ENCODE measurements at places on chromosomes 3 and 15.

GRCh38 chr15:27806396-27806795, 292.7 kb downstream of the OCA2 start:
- no peak for DNase-seq

GRCh38 chr15:69290346-69291164, 8.2 kb upstream of the PAQR5 start:
- DNase-seq = peak; percentile 39

DNA sequence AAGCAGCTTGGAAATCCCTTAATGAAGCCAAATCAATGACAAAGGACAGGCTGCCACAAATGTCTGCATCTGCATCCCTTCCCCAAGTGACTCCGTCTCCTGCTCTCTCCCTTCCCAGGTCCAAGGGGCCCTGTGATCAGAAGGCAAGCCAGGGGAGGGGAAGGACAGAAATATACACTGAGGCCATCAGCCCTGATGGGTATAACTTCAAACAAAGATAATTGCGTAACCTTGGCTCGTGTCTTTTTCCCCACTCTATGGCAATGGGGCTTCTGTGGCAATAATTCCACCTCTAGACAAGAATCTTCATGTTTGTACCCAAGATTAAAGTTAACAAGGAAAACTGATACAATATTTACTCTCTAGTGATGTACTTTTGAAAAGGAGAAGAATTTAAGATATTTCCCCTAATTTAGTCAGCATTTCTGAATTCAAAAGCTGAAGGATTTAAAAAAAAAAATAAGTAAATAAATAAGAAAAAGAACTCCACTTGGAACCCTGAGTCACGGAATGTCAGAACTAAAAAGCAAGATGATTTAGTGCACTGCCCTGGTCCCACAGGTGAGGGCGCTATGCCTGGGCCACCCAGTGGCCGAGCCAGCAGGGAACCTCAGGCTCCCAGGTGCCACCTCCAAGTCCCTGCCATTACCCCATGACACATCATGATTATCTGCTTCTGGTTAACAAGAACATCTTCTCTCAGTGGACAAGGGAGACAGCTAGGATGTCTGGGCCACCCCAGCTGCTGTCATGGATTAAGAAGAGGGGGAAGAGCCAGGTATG, 154.5 kb downstream of the STT3B start:
- no peak for DNase-seq

DNA sequence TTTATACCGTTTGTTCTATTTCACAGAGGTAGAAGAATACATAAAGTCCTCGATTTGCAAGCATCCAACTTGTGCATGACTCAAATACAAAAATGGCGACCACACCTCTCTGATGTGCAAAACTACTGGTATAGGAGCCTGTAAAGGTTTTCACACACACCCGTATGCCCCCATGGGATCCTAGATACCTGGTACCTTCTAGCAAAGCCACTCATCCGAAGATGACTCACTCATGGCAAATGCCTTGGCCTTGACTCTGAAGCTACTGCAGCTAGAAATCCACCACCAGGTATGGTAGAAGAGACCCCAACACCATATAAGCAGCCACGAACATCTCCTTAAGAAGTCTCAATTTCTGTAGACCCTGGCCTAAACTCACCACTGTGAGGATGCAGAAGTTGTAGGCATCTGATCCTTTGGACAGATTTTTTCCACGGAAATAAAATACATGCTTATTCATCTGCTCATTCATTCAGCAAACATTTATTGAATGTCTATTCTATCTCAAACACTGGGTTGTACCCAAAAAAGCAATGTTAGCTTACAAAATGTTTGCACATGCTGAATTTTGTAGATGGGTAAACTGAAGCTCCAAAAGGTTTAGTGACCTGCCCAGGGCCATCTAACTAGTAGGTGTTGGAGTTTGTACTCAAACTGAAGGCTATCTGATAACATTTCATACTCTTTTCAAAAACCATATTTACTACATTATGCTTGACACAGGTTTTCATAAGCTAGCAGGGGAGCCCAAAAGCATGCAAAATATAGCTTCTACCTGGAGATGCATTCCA, 158.8 kb downstream of the RORA start:
- DNase-seq = no peak

- DNase-seq = no peak
Observed at GRCh38 chr3:127078626-127079025, 95.7 kb downstream of the PLXNA1 start.

DNA sequence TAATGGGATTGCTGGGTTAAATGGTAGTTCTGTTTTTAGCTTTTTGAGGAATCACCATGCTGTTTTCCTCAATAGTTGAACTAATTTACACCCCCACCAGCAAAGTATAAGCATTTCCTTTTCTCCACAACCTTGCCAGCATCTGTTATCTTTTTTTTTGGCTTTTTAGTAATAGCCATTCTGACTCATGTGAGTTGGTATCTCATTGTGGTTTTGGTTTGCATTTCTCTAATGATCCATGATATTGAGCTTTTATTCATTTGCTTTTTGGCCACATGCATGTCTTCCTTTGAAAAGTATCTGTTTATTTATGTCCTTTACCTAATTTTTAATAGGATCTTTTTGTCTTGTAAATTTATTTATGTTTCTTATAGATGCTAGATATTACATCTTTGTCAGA, 288.2 kb downstream of the EPHA6 start:
- DNase-seq = no peak

All from epithelial cell of esophagus (primary cell).